NAMALWA (cell line): ENCODE measurements at places on chromosomes 1 and 21.
A peak's percentile ranks its signal among the peaks of the same experiment; 100 is the strongest.

DNA sequence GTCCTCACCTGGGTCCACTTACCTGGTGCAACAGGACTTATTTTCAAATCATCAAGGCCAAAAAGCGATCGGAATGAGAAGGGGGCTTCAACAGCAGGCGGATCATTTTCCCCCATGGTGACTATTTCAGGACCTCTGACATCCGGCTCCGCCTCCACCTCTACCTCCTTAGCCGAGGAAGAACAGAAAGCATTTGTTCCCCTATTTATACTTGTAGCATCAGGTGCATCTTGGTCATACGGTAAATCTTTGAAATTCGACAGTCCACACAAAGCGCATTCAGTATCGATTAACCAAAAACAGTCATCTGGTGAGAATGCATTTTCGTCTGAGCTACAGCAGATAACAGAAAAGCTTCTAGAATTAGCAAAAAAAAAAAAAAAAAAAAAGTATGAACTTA is 550 bp downstream of the TMPRSS3 start:
- no peak for DNase-seq

- DNase-seq: no peak
Observed at GRCh38 chr1:214717351-214717750, 114.4 kb downstream of the CENPF start.

GRCh38 chr1:217734973-217735372 is 103.8 kb downstream of the SPATA17 start:
- no peak for DNase-seq

- no peak for DNase-seq
Observed at GRCh38 chr1:117615474-117615873, 9.6 kb downstream of the TENT5C start.

DNA sequence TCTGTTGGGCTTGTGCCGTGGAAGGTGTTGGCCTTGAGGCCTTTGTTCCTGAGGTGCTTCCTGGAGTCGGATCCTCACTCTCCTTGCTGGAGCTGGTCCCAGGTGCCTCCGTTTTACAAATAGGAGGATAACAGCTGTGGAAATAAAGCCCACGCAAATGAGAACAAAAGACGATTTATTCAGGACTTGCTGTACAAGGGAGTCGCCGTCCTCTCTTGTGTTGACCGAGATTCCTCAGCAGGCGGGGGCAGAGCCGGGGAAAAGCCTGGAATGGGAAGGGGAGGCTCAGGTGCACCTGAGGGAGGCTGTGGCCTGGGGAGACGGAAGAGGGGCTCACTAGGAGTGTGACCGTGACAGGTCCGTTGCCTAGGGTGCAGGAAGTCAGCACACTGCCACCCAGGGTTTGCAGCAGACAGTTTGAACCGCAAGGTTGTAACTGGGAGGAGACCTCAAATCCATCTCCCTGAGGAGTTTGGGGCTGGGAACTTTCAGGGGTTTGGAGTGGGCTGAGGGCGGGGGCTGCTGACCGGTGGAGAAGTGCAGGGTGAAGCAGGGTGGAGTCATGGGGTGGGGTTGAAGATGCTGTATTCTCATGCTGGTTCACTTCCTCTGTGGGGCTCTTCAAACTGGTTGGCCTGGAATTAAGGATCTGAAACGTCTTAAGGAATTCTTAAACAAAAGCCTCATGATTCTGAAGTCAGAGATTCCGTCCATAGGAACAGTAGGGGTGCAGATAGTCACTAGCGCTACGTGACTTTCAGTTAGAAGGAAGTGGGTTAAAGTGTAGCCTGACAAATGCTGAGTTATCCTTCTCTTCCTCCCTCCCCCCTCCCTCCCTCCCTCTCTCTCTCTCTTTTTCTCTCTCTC is 2.6 kb upstream of the CSTB start:
- no peak for DNase-seq

- no peak for DNase-seq
Observed at GRCh38 chr1:221315330-221315729, 426.6 kb downstream of the DUSP10 start.

DNA sequence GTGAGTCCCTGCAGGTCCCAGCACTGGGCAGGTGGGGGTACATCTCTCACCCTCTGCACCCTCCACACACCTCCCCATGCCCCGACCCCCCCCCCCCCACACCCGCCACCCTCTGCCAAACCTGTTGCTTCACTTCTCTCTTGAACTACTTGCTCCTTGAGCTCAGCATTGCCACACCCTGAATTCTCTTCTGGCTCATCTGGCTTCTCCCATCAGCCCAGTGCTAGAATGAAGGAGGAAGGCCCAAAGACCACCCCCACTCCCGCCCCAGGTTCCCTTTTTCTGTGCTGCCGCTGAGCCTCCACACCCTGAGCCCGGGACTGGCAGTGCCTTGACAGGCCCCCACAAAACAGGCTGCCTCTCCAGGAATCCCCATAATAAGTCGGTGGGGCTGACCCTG is 6.4 kb upstream of the TNNI1 start:
- no peak for DNase-seq

- no peak for DNase-seq
Observed at GRCh38 chr1:26882696-26883463, 7.2 kb downstream of the GPN2 start.

DNA sequence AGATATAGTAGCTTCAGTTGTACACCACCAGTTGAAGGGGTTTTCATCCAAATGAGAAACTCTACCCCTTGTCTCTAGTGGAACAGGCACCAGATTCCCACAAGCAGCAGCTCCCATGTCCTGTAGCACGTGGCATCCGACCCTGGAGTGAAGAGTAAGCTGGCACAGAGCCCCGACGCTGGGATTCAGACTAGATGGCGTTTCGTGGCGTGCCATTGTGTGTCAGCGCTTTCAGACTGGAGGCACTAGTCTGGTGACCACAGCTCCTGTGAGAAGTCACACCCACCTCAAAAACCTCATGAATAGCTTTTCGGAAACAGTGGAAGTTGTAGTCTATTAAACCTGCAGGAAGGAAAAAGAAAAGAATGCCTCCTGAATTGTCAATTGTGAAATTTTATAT is 20.2 kb downstream of the RRAGC start:
- no peak for DNase-seq

DNA sequence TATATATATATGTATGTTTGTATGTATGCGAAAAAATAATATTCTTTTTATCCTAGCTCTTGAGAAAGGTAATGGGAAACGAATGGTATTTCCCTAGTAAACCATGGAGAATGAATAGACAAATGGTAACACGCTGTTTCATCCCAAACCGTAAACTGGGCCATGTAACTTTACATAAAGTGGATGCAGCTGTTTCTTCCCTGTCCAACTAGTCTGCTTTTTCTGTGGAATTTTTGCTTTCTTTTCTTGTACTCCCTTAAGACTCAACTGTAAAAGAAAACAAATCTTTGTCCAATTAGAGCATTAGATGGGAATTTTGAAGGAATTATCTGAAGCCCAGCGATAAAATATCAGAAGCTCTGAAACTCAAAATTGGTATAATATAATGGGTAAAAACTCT is 198.1 kb downstream of the NFIA start:
- DNase-seq: no peak

DNA sequence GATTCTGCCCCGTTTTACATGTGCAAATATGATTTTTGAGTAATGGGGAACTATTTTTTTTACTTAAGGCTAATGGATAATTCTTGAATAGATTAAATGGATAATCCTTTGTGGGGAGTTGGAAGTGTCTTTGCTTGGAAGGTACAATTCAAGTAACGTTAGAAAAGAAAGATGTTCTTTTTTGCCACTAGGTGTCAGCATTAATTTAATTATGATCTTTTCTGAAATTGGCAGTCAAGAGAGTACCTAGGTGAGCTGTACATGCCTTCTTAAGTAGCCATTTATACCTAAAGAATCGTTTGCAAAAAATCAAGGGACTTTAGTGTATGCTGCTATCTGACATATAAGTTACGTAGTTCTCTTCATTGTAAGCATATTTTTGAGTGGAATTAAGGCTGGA is 2.2 kb downstream of the FBXO28 start:
- DNase-seq: peak; percentile 83

GRCh38 chr21:42659416-42660117 is 6.1 kb downstream of the PDE9A start:
- peak; percentile 85 for DNase-seq

DNA sequence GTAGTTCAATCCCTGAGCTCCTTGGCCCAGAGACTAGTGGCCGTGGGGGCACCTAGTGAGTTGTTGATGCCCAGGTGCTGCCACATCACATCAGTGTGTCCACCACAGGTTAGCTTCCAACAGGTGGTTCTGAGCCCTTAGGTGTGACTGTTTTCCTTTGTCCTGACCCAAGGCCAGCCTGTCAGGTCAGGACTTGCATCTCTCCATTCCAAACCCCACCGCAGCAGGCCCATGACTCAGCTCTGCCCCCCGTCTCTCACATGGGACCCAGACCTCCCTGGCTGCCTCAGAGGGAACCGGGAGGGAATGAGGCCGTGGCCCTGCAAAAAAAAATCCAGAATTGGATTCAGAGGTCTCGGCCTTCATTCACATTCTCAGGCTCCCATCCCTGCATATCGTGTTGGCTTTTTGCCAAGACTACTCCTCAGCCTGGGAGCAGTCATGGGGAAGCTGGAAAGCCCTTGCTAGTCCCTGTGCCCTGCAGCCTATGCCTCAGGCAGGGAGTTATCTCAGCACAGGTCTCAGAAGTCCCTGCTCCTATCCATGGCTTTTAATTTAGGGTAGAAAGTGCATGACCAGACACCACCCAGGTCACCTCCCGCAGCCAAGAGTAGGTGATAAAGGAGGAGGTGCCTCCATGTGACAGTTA is 7.2 kb downstream of the INAVA start:
- no peak for DNase-seq

DNA sequence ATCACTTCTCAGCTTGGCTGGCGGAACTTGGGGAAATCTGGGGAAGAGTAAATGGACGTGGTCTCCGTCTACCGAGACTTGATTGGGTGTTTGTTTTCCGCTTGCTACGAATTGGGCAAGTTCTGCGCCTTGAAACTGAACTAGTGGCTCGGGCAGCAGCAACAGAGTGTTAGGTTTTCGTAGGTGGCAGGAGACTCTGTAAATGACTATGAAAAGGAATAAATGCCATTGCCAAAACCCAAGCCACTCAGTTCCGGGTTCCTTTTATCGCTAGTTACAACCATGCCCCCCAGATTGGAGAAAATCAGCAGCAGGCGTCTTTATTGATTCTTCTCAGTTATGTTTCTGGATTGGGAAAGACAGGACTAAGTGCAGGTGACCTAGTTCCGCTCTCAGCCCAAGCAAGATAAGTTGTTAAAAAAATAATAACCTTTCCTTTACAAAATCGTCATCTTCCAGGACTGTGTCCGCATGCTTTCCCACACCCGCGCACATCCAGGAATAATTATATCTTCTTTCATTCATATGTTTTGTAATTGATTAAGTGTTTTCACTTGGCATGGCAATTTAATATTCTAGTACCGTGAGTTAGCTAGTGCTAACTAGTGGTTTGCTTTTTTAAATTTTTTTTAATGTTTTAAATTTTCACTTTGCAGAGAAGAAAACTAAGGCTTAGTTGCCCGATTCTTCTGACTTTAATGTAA is 3.4 kb downstream of the LHX9 start:
- DNase-seq: no peak

GRCh38 chr1:153293480-153293775 is 19.3 kb downstream of the PGLYRP3 start:
- no peak for DNase-seq
